ENCODE measurements at places on chromosomes 13 and 19.

- no peak for DNase-seq
Measured at GRCh38 chr13:102710261-102710679, 15.4 kb upstream of the METTL21C start.

GRCh38 chr19:39381910-39382611, 8.8 kb downstream of the PAF1 start:
- no peak for DNase-seq

GRCh38 chr19:55638864-55639359, 1.9 kb upstream of the ZNF580 start:
- DNase-seq, result peak; percentile 67

- DNase-seq, result no peak
Measured at GRCh38 chr13:26584713-26585112, 27.2 kb downstream of the WASF3 start.

DNA sequence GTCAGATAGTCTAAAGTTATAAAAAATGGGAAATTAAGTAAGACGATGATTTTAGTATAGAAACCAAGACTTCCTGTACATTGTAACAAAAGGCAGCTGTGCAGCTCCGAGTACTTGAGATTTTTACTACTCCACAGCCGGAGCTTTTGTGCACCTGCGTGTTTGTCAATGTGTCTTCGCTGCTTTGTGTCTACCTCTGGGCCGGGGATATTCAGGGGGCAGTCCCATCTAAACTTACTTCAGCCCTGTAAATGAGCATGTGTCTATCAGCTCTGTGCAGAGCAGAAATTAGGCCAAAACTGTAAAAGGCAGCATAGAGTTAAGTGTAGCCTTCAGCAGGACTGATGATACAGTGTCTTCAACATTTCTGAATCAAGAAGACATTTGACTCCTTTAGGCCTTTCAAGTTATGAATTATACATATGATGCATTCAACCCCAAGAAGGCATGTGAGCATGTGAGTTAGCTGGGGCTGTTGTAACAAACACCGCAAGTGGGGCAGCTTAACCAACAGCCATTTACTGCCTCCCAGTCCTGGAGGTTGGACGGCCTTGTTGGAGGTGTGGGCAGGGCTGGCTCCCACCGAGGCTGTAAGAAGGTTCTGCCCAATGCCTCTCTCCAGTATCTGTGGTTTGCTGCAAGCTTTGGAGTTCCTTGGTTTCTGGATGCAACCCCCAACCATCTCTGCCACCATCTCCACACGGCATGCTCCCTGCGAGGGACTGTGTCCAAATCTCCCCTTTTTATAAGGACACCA, 191.0 kb upstream of the IRS2 start:
- DNase-seq, result no peak

DNA sequence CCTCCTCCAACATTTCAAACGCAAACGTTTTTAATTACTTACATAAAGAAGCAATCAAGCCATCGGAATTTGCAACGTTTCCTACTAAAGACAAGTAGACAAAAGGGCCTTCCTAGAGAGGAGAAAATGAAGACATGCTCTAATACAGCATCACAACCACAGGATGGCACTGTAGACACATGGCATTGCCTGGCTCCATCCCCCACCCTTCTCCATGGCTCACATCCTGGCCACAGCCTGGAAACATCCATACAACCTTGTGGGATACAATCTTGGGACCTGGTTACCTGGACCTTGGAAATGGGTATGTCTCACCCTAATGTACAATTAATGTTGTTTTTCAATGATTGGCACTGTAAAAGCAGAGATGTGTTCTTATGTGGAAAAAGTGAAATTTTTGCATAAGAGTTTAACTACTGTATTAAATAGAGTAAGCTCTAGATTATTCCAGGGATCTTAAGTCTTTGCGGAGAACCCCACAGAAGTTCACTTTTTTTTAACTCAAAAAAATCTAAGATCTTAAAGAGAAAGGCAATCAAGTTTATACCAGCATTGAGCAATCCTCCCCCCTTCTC, 21.5 kb downstream of the EBPL start:
- peak; percentile 48 for DNase-seq

DNA sequence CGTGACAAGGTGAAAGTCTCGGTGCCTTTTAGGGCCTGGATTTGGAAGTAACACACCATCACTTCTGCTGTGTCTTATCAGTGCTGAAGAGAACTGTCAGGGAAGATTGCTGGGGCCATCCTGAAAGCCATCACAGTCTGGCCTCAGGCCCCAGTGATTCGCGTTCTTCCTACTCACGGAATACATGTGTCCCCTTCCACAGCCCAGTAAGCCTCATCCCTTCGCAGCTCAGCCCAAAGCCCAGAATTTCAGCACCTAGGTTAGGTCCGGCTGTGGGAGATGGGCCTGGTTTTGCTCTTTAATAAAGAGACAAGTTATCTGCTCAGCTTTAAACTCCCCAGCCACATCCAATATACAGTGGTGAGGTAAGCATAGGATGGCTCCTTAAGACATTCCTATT, 113.0 kb upstream of the SPACA7 start:
- DNase-seq, result no peak

DNA sequence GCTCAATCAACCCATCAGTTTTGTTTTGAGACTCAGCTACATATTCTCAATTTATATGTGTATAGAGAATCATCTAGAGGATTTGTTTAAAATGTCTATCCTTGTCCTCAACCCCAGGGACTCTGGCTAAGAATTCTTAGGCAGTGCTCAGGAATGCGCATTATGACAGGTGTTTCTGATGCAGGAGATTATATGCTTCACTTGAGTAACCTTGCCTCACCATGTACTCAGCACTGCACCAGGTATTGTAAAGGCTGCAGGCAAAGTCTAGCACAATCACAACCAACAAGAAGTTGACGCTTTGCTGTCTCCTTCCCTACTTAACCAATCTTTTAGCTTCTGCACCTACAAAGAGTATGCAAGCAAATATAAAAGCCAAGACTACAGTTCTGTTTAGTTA, 79.6 kb downstream of the LACC1 start:
- no peak for DNase-seq

- no peak for DNase-seq
Measured at GRCh38 chr19:58034477-58034793, 610 bp downstream of the ZSCAN1 start.

DNA sequence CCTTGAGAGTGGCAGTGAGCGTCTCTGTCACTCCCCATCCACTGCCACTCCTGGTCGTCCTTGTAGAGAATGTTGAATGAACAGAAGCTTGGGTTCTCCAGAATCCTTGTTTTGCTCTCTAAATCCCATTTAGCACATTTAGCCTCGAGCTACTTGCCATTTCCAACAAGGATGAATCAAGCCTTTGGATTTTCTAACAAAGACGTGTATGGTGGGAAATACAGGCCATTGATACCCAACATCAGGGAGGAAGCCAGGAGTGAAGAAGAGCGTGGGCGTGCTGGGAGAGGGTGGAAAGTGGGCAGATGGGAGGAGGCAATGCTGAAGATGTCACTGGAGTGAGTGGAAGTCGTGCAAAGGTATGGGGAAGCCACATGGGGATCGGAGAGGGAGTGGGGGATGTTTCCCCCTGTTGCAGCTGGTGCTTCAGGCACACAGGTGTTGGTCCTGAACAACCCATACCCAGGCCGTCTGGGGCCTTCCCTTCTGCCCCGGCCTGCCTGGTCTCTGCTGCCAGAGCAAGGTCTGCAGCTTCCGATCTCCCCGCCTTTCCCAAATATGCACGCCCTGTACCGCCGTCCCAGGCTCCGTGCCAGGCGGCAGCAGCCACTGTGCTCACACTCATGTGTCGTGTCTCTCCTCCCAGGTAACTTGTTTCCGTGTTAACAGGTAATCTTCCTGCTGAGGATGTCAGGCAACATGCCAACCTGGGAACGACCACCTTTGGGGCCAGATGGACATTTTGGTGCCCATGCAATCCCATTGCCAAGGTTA, 48.7 kb downstream of the ZIC5 start:
- no peak for DNase-seq

DNA sequence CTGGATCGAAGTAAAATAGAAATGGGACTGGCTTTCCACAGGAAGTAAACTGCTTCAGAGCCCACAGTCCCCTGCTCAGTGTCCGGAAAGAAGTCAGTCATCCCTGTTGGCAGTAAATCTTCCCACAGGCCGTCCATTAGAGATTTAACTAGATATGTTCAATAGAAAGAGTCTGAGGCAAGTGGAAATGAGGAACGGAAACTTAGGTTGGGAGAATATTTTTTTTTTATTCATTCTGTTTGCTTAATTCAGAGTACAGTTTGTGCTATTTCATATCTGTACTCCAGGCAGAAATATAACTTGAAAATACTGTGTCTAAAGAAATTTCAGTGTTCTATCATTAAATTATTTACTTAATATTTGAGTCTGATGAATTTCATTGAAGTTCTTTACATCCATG, 22.7 kb downstream of the SLC25A15 start:
- no peak for DNase-seq

DNA sequence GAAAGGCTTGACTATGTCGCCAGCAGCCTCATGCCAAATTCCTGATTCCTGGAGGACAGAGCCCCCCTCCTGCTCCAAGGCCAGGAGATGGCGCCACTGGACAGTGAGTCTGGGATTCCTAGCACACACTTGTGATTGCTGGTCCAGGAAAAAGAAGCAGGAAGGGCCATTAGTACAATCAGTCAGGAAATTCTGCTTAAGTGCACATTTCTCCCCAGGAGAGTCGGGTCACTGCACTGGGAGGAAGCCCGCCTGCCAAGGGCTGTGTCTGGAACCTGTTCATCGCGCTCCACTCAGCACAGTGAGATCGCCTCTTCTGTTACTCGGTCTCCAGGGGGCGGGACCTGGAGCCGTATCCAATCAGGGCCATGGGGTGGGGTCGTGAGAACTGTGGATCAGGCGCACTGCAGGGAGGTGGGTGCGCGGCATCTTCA, 65.1 kb downstream of the ZNF823 start:
- DNase-seq, result no peak

- DNase-seq, result no peak
Measured at GRCh38 chr13:93794197-93794885, 567.7 kb downstream of the GPC6 start.

DNA sequence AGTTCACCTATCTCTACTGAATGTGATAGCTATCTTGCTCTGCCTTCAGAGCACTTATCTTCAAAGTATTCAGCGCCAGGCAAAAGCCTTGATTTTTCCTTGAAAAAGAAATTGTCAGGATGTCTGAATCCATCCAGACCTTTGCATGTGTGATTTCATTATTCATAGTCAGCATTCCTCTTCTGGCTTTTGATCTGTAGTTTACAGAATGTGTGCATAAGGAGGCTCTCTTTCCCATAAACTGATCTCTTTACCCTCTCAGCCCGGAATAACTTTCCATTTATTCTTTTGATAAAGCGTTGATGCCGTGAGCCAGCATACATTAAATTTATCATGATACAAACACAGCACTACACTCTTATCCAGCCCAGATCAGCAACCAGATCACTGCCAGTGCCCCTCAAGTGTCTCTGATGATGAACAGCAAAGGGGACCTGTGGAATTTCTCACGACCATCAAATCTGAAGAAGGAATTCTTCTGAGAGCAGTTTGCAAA, 130.8 kb downstream of the DNAJC15 start:
- DNase-seq, result no peak

GRCh38 chr19:56639217-56639616, 3.7 kb upstream of the SMIM17 start:
- no peak for DNase-seq

DNA sequence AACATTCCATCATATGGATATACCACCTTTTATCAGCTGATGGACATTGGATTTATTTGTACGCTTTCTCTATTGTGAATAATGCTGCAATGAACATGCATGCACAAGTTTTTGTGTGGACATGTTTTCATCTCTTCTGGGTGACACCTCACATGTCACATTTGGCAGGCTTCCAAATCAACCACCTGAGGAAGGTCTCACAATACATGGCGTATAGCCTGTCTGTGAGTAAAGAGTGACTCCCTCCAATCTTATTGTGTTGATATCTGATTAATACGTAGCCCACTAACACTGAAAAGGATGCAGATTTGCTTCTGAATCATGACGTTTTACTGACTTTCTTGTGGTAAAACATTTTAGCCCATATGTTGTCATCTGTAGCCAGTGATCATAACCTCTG, 61.1 kb downstream of the SLC15A1 start:
- no peak for DNase-seq

- DNase-seq, result no peak
Measured at GRCh38 chr13:48319531-48320398, 16.2 kb downstream of the RB1 start.

- no peak for DNase-seq
Measured at GRCh38 chr19:5298471-5298901, 42.1 kb downstream of the PTPRS start.

DNA sequence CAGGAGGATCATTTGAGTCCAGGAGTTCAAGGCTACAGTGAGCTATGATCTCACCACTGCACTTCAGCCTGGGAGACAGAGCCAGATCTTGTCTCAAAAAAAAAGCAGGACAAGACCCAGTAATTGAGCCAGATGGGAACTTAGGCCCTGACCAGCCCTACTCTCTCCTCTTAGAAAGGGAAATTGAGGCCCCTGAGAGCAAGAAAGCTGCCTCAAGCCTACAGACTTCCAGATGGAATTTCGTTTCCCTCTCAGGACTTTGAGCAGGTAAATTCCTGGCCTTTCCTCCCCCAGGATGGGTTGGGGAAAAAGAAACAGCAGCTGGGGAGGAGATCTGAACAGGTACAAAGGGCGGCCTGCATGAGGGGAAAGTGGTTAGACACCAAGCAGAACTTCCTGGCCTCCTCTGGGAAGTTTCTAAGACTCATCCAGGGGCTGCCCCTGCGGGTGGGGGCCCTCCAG, 3.6 kb upstream of the BCL3 start:
- DNase-seq, result no peak

- no peak for DNase-seq
Measured at GRCh38 chr13:77180011-77180410, 146.9 kb downstream of the MYCBP2 start.

DNA sequence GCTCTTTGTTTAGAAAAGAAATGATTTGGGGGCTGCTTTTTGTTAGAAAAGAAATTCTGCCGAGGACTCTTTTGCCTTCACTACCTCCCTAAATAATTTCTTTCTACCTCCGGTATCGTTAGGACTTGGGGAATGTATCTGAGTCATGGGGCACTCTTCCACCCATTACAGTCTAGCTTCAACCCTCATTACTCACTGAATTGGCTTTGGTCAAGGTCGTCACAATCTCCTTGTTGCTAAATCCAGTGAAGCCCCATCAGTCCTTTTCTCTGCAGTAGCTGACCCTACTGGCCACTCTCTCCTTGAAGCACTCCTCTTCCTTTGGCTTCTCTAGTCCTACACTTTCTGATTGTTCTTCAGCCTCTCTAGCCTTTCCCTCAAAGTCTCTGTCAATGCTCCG, 34.0 kb downstream of the WDR87 start:
- DNase-seq, result no peak

GRCh38 chr13:113969973-113970611, 3.8 kb downstream of the C13orf46 start:
- no peak for DNase-seq

GRCh38 chr13:43054803-43055802, 31.7 kb downstream of the DNAJC15 start:
- DNase-seq, result peak; percentile 18

GRCh38 chr19:42069619-42070351, at the start of gene GRIK5:
TSS of gene GRIK5 (minus strand) at chr19:42070206. CDS start at chr19:42065770, 4,436 bp downstream.
- no peak for DNase-seq

GRCh38 chr13:20395061-20395916, 130.4 kb downstream of the CRYL1 start:
- no peak for DNase-seq

GRCh38 chr13:63025741-63026140, 1610.1 kb upstream of the PCDH20 start:
- no peak for DNase-seq

- DNase-seq, result no peak
Measured at GRCh38 chr19:28290963-28291657, 921.8 kb downstream of the UQCRFS1 start.
